ENCODE measurements at places on chromosomes 13 and 19.

DNA sequence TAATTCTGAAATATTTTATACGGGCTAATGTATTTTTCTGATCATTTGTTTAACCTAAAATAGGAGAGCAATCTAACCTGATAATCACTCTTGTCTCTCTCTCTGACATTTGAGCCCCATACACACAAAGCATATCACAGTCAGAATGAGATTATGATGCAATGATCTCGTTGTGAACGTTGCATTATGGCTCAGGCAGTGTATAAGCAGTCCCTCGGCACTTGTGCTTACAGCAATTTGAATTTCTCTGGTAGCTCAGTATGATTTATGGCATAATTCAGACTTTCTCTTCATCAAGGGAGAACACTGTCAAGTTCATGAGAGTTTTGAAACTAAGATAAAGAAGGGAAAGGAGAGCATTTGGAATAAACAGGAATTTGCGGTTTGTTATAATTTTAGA, 256.1 kb downstream of the DACH1 start:
- DNase-seq = no peak

DNA sequence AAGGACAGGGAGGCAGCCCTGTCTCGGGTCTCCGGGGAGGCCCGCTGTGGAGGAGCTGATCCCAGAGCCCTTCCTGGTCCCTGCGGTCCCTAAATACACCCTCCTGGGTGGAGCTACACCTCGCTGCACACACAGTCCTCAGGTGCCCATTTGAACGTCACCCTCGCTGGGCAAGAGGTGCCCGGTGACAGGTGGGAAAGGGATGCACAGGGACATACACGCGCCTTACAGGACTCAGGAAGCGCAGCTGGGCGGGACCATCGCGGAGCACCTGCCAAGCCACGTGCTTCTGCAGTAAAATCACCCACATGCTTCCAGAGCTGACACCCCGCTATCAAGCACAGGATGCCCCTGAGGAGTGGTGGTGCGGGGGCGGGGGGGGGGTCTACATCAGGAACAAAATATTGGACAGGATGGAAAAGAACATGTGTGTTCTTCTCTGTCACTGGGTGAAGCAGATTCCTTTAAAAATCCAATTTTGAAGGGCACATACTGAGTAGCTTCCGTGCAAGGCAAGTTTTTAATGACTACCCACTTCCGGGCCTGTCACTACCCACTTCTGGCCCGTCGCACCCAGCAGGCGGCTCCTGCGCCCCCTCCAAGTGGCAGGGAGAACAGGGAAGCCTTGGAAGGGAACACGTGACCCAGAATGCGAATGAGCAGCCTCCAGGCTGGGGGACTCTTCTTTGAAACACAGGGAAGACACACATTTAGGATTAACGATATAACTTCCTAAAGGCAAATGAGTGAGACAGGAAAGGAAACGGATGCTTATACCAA, 78.9 kb downstream of the COL4A1 start:
- no peak for DNase-seq

DNA sequence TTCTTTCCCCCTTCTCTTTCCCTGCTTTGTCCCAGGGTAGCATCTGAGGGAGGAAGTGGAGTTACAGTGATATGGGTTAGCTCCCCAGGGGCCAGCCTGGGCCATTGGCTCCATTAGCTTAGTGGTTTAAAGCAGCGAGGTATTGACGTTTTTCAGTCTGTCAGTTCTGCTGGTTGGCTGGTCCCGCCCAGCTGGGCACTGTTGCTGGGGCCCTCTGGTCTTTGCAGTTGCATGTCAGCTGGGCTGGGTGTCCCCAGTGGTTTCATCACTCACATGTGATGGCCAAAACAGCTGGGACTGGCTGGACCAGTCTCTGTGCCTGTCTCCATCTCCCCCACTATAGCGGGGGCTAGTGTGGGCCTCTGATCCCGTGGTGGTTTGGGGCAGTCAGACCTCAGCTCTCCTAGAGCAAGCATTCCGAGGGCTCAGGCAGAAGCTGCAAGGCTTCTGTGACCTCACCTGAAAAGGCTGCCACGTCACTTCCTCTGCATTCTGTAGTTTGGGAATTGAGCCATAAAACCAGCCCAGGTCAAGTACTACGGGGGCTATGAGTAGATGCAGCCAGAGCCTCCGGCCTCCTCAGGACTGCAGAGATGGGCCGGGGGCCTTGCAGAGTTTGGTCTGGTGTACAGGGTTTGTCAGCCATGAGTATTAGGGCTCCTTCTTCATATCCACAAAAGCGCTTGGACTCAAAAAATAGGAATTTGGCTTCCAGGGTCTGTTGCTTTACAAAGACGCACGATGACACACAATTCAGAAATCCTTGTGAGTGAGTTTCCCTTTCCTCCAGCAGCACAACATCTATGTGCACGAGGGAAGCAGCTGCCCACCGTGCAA, 30.0 kb downstream of the TSSK6 start:
- DNase-seq = no peak

- no peak for DNase-seq
Observed at GRCh38 chr13:22862478-22862877, 318.3 kb upstream of the SGCG start.

DNA sequence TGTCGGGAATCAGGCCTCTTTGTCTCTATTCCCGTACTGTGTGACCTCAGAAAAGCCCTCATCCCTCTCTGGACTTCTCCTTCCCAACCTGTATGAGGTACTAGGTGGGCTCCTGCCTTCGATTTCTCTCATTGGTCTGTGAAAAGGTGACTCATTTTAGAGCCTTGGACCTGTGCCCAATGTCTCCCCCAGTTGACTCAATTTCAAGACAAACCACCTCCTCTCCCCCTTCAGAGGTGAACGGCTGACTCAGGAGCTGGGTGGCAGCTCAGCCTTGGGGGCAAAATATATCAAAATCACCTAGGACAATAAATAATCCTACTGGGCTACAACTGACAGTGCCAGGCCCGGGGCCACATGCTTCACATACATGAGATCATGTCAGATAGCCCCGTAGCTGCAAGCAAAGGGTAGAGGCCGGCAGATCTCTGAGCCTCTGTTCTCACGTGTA, 630 bp downstream of the COQ8B start:
- DNase-seq = peak; percentile 55

DNA sequence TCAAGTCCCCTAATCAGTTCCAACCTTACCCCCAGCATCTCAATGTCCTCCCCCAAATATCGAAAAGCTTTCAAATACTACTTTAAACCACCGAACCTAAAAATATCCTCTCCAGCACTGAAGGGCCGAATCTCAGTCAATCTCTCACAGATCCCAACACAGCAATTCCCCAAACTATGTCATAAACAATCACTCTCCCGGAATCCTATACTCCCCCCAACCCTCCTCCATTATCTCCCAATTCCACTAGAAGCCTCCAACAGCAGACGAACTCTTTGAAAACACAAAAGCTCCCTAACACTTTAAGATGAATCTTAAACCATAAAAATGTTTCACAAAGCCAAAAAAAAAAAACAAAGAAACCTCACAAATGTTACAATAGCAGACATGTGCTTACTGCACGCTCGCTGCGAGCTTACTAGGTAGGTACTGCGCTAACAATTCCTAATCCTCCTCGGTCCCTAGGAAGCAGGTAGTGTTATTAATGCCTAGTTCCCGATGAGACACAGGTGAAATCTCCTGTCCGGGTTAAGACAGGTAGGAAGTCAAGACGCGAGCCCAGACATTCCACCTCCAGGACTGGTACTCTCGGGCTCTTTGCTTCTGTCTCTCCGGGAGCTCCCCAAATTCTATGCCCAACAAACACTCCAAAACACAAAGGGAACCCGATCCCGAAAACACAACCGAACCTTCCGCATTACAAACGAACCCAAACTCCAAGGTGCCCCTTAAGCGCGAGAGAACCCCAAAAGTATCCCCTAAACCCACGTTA, 14.2 kb downstream of the FBXO46 start:
- peak; percentile 33 for DNase-seq

DNA sequence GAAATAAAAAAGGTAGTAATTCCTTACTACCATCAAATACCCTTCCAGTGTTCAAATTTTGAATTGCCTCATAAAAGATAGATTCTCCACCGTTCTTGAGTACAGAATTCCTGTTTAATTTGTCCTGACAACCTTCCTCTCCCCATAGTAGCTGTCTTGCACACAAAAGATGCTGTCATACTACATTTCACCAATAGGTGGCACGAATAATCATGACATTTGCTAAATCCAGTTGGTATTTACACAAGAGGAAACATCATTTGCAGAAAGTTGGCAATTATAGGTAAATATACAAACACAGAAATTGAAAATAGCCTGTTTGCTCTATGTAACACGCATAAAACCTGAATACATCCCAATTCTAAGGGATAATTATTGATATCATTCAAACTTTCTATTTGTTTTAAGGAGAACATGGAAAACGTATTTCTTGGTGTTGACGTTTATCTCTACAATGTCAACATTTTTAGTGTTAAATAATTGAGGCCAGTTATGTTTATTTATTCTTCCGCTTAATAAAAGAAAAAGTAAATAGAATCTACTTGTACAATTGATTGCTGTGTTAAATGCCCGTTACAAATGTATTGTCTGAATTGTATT, 58.3 kb upstream of the CLDN10 start:
- peak; percentile 57 for DNase-seq

- DNase-seq = no peak
Observed at GRCh38 chr19:13937479-13938300, 527 bp downstream of the PODNL1 start.

DNA sequence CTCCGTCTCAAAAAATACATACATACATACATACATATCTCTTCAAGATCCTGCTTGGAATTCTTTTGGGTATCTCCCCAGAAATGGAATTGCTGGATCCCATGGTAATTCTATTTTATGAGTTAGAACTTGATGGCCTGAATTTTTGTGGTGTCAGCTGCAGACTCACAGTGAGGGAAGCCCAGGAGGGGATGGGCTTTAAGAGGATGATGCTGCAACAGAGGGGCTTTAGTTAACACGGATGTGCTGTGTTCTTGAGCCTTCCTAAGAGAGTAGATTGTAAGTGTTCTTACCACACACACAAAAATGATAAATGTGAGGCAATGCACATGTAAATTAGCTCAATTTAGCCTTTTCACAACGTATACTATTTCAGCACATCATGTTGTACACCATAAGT, 31.8 kb downstream of the CACNG6 start:
- DNase-seq = no peak

GRCh38 chr13:113350065-113350937, 13.6 kb downstream of the GRTP1 start:
- no peak for DNase-seq

DNA sequence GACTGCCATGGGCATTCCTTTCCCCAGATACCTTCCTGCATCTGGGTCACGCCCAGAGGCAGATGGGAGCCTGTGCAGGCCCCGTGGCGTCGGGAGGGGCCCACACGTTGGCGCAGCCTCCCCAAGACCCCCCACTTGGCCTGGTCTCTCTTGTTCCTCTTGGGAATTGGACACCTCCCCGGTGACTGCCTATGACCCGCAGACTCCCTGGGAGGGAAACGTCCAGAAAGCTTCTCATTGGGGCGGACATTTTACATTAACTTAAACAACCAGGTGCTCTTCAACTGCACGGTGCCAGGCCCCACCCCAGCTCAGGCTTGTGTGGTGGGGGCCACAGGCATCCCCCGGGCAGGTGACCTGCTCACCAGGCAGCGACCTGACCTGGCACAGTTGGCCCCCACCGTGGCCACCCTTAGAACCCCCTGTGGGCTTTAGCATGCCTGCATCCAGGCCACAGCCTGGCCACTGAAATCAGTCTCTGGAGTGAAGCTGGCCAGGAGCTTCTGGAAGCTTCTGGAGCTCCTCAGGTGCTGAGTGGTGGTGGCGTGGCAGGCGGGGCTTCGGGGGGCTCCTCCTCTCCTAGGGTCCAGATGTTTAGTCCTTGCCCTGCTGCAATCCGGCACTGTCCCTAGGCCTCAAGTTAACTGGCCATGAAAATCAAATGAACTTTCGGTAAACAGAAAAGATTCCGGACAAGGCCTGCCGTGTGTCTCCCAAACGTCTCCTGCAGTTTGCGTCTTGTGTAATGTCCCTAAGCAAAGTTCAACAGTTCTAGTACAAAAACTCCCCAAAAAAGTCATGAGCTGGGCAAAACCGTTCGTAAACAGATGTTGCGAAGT, 8.5 kb upstream of the PROZ start:
- DNase-seq = no peak

DNA sequence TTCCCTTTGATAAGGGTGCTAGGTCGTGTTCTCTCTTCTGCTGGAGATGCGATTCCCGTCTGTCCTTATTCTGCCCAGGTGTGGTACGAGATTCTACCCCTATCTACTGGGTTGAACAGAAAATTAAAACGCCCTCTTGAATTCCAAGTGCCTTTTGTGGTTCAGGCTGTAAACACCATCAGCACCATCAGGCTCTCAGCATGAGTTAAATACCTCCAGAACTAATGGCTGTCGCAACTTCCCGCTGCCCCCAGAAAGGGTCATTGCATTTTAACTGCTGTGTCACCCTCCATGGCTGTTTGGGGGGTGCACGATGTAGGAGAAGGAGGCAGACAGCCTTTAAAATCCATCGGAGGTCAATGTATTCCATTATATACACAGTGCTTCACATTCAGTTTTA, 177.4 kb downstream of the OXGR1 start:
- no peak for DNase-seq

DNA sequence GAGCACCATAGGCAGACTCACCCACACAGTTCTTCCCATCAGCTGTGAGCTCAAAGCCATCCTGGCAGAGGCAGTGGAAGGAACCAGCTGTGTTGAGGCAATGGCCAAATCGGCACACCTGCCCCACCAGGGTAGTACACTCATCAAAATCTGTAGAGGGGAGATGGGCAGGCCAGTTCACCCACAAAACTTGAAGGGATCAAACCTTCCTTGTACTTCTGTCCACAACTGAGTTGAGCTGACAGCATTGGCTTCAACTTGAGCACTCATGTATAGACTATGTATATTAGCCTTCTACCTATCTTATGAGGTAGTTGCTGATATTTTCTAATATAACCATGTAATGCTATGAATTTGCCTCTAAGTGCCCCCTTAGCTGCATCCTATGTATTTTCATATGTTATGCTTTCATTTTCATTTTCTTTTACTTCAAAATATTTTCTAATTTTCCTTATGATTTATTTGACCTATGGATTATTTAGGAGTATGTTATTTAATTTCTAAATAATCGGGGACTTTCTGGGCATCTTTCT, 42.9 kb downstream of the CCL25 start:
- DNase-seq = no peak

GRCh38 chr13:66887088-66887487, 343.0 kb downstream of the PCDH9 start:
- no peak for DNase-seq

All from K562 (cell line).